Anterior cingulate cortex (tissue), 58 donors: ENCODE measurements at places on chromosomes 5 and 9.

- DNase-seq, result no peak
Observed at GRCh38 chr5:1781726-1782384, 17.8 kb downstream of the MRPL36 start.

GRCh38 chr9:101093620-101094019, 65.1 kb downstream of the PLPPR1 start:
- DNase-seq, result no peak

DNA sequence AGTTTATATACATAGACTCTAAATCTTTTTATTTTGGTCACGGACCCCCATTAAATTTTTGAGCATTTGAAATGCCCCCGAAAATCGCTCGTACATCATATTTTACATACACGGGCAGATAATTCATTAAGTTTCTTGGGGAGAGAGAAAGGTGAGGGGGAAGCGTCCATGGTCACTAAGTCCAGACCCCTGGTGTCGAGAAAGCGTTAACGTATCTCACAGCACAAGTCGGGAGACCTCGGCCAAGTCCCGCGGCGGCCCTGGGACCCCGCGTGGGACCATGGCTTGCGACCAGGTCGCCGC, 794 bp downstream of the PTBP3 start:
- DNase-seq, result no peak

DNA sequence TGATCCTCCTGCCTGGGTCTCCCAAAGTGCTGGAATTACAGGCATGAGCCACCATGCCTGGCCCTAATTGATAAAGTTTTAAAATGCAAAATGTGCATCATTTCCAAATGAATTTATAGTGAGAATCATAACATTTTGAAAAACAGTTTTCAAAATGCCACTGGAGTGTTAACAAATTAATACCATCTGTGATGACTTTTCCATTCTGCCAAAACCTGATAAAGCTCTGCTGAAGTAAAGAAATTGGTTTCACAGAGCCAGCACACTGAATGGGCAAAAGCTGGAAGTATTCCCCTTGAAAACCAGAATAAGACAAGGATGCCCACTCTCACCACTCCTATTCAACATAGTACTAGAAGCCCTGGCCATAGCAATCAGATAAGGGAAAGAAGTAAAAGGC, 89.6 kb downstream of the MUSK start:
- DNase-seq, result no peak

DNA sequence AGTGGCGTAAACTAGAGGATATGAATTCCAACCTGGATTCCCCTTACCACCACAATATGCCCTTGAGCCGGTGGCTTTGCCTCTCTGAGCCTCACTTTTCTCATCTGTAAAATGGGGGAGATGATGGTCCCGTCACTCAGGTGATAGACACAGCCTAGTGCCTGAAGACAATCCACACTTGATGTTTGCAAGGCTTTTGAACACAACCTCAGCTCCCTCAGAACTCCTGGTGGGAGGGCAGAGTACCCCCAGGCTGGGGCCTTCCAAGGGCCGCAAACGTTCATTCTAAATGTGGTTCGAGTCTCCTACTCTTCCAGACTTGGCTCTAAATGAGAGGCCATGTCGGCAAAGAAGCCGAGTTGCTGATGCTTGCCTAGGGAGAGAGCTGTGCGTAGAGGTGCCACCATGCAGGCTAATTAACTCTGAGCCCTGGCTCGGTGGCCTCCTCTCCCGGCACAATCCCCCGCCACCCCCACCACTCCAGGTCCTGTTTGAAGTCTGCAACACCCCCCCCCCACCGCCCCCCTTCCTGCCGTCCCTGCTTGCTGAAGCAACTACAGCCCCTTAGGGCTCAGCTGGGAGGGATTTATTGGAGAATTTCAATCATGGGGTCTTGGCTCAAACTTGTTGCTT, 97.7 kb upstream of the LMX1B start:
- no peak for DNase-seq
